ENCODE measurements at places on chromosomes 2 and 18.

DNA sequence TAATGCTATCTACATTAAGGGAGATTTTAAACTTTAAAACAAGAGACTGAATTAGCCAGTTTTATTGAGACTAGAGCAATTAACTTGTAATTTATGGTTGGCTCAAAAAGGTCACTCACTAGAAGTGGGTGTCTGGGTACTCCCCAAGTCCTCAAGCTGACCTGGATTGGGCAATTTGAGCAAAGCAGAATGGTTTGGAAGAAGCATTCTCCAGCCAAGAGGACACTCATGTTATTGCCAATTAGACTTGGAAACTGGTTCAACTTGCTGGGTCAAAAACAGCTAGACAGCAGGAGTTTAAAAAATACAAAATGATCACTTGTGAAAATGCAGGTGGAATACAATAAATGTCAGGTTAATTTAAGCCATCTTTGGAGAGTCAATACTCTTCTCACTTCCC lies 29.5 kb upstream of the MYO1B start:
- no peak overlapping the region for H3K4me3 ChIP-seq
- H3K27me3 ChIP-seq: no peaks in the 10 kb centered on the region
- no peak overlapping the region for H3K27ac ChIP-seq
- no peaks in the 10 kb centered on the region for H3K36me3 ChIP-seq

GRCh38 chr18:395456-396250 lies 104.8 kb downstream of the COLEC12 start:
- H3K36me3 ChIP-seq: no peaks in the 10 kb centered on the region
- no peak overlapping the region for H3K27ac ChIP-seq
- H3K4me1 ChIP-seq: no peaks in the 10 kb centered on the region
- H3K4me3 ChIP-seq: no peak overlapping the region
- H3K27me3 ChIP-seq: no peaks in the 10 kb centered on the region

DNA sequence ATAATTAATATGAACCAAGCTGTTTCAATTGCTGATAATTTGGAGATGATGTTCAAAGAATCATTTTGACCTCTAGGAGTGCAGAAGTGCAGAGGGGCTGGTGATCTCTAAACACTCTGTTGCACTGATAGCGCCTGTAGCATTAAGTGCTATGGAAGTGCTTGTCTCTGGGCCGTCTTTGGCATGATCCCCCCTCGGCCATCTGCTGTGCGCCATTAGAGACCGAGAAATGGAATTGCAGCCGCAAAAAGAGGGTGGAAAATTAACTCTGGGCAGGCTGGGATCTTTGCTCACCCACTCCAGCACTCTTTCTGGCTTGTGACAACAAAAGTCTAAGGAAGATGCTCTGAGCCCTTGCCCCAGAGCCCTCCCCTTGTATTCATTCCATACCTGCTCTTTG lies 23.4 kb downstream of the AKAIN1 start:
- H3K27me3 ChIP-seq: no peaks in the 10 kb centered on the region
- no peak for DNase-seq
- H3K27ac ChIP-seq: no peak overlapping the region
- no peaks in the 10 kb centered on the region for H3K36me3 ChIP-seq

GRCh38 chr2:196170213-196170605 lies 1.2 kb downstream of the STK17B start:
- peaks cover 9% of the 10 kb centered on the region for H3K36me3 ChIP-seq
- peak; percentile 78 for DNase-seq
- no peaks in the 10 kb centered on the region for H3K27me3 ChIP-seq
- peak overlapping the region; percentile 88 for H3K4me3 ChIP-seq
- H3K4me1 ChIP-seq: peaks cover 47% of the 10 kb centered on the region

GRCh38 chr18:5031216-5031615 lies 165.8 kb downstream of the AKAIN1 start:
- H3K27me3 ChIP-seq: no peaks in the 10 kb centered on the region
- H3K36me3 ChIP-seq: no peaks in the 10 kb centered on the region
- no peak overlapping the region for H3K4me3 ChIP-seq
- DNase-seq: no peak

DNA sequence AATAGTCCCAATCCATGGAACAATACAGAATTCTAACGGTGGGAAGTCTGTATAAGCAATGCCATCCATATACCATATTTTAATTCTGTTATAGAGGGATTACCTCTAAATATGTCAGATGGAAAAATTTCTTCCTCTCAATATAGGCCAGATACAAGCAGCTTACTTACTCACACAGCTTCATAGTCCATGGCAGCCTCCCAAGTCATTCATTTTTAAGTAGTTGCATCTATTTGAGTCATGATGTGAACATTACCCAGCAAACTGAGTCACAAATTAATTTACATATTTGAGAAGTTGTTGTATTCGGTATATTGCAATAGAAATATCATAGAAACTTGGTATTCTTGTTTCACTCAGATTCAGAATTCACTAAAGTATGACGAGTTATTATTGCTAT lies 20.3 kb downstream of the TBR1 start:
- H3K27me3 ChIP-seq: peaks cover 4% of the 10 kb centered on the region
- no peak for DNase-seq
- no peaks in the 10 kb centered on the region for H3K36me3 ChIP-seq

GRCh38 chr2:100301881-100302584 lies 20.3 kb downstream of the LONRF2 start:
- DNase-seq: no peak
- no peak overlapping the region for H3K27ac ChIP-seq
- H3K27me3 ChIP-seq: no peaks in the 10 kb centered on the region
- H3K36me3 ChIP-seq: no peaks in the 10 kb centered on the region
- H3K4me3 ChIP-seq: no peak overlapping the region

- H3K27me3 ChIP-seq: no peaks in the 10 kb centered on the region
- H3K4me1 ChIP-seq: no peaks in the 10 kb centered on the region
- no peak for DNase-seq
- no peaks in the 10 kb centered on the region for H3K36me3 ChIP-seq
- H3K27ac ChIP-seq: no peak overlapping the region
Measured at GRCh38 chr2:167581961-167582574, 665.3 kb downstream of the STK39 start.

- H3K4me3 ChIP-seq: no peak overlapping the region
- DNase-seq: peak; percentile 1
- no peaks in the 10 kb centered on the region for H3K4me1 ChIP-seq
- no peaks in the 10 kb centered on the region for H3K27me3 ChIP-seq
- H3K36me3 ChIP-seq: no peaks in the 10 kb centered on the region
Measured at GRCh38 chr2:3001615-3002560, 375.7 kb downstream of the EIPR1 start.

DNA sequence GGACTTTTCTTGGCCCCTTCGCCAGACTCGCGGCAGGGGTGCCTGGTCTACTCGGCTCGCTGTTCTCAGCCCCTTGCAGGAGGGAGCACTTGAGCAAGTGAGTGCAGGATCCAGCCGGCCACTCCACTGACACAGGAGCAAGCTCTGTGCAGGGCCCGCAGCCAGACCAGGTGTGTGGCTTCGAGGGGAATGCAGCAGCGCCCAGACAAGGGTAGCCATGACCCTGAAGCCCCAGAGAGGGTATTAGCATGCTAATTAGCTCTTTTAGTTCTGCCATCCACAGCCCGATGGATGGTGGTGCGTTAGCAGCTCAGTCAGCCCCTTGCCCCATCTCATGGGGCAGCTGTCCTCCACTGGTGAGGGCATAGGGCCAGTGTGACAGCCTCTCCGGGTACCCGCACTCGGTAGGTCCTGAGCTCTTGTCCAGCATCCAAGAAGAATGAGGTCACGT lies 103.2 kb upstream of the HS6ST1 start:
- no peak overlapping the region for H3K27ac ChIP-seq
- H3K27me3 ChIP-seq: no peaks in the 10 kb centered on the region
- H3K36me3 ChIP-seq: no peaks in the 10 kb centered on the region
- no peaks in the 10 kb centered on the region for H3K4me1 ChIP-seq
- no peak for DNase-seq

DNA sequence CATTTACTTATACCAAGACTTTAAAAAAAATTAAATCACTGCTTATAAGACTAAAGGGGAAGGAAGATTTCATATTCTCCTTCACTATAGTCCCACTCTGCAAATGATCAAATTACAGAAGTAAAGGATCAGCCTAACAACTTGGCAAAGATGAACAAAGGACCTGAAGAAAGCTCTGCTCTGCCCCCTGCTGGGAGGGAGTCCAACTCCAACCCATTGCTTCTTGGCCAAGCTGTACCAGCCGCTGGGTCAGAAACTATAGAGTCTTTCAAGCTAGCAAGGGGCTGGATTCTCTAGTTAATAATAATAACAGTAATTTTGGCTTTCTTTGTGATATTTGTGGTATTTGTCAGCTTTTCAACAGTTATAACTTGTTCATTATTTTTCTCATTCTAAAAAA lies 927.0 kb upstream of the CRIM1 start:
- no peaks in the 10 kb centered on the region for H3K36me3 ChIP-seq
- H3K4me1 ChIP-seq: no peaks in the 10 kb centered on the region
- no peak overlapping the region for H3K4me3 ChIP-seq
- H3K27ac ChIP-seq: no peak overlapping the region

DNA sequence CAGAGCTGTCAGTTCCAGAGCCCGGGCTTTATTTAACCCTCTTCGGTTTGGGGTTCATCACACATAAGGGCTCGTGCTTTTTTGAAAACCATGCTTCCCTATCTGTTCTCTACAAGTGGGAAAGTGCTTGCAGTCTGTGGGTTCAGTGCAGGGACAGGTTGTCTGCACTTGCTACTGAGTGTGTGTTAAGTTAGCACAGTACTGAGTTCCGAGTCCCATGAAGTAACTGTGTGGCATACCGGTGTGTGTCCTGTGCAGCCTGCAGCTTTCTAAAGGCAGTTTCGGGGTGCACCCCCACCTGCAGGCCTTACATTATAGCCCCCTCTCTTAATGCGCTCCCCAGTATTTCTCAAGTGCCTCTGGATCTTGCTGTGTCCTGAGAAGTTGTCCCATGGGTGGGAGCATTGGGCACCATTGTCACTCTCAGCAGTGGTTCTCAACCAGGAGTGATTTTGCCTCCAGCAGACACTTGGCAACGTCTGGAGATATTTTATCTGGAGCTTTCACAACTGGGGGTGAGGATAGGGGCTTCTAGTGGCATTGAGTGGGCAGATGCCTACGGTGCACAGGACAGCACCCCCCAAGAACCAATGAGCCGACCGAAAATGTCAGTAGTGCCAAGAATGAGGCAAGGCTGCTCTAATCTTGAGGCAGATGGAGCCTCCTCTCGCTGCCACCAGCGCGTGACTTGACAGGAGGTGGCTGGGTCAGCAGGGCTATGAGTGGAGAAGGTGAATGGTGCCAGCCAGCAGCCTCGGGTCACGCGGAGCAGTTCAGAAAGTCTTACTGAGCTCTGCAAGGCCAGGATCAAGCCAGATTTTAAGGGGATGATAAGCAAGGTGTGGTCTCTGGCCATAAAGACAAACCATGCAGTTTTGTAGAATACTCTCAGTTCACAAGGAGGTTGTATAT lies 152.2 kb downstream of the SMAD7 start:
- H3K4me3 ChIP-seq: no peak overlapping the region
- H3K27me3 ChIP-seq: no peaks in the 10 kb centered on the region
- no peak for DNase-seq
- H3K4me1 ChIP-seq: peaks cover 29% of the 10 kb centered on the region
- no peaks in the 10 kb centered on the region for H3K36me3 ChIP-seq
- H3K27ac ChIP-seq: no peak overlapping the region

GRCh38 chr2:53403792-53404413 lies 363.7 kb upstream of the CHAC2 start:
- no peak overlapping the region for H3K4me3 ChIP-seq
- no peaks in the 10 kb centered on the region for H3K27me3 ChIP-seq
- H3K27ac ChIP-seq: no peak overlapping the region
- H3K4me1 ChIP-seq: no peaks in the 10 kb centered on the region
- no peak for DNase-seq

DNA sequence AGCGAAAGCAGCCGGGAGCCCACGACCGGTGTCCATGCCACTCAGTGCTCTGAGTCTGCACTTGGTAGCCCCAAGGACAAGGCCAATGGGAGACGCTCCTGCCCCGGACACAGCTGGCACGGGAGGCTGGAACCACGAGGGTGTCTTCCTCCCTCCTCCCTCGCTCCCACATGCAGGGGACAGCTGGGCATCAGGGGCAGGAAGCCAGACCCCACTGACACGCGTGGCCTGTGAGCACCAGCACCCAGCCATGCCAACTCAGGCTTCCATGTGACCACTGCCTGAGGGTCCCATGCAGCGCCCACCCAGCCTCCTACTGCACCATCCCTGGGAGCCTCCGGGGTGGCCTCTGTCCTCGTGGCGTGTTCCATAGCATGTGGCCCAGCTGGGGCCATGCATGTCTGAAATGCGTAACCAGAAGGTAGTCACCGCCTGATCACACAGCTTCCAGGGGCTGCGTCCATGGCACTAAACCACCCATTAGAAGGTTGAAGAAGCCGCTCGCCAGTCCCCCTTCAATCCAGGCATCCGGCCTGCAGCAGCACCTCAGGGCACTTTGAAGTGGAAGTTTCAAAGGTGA lies 323.2 kb upstream of the SALL3 start:
- H3K4me3 ChIP-seq: no peak overlapping the region
- no peaks in the 10 kb centered on the region for H3K27me3 ChIP-seq
- H3K27ac ChIP-seq: no peak overlapping the region
- H3K36me3 ChIP-seq: no peaks in the 10 kb centered on the region
- no peaks in the 10 kb centered on the region for H3K4me1 ChIP-seq

DNA sequence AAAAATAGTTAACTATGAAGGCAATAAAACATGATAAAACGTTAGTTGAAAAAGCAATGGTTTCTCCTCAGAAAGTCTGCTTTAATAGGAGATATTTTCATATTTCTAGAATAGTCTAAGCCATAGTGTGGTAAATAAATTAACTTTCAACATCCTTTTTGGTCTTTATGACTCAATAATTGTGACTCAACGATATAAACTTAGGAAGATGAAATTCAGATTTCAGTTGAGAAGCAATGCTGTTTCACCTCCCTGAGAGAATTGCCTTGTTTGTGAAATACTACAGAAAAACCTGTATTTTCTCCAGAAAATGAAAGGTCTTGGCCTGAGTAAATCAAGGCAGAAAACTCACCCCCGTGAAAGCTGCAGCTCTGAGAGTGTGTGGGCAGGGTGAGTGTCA lies 166.9 kb downstream of the ETAA1 start:
- DNase-seq: no peak
- H3K4me1 ChIP-seq: no peaks in the 10 kb centered on the region
- H3K27me3 ChIP-seq: no peaks in the 10 kb centered on the region
- no peak overlapping the region for H3K27ac ChIP-seq

DNA sequence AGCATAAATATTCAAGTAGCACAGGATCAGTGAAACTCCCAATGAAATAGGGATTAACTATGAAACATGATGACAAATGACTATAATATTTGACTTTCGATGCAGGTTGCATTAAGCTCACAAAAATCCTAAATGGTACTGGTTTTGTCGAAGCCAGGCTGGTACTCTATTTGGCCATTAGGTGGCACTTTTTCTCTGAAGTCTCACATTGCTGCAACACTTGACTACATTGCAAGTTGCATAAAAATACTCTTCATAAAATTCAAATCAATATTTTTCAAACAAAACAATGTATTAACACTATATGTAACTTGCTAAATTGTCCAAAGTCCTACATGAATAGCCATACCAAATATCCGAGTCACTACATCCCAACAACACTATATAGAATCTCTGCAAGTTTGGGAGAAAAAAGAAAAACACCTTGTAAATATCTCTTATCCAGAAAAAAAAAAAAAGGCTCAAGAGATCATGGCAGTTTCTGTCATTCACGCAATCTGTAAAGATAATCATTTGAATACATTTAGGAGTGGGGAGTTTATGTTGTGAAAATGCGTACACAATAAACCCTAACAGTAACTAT lies 9.5 kb downstream of the RTTN start:
- no peaks in the 10 kb centered on the region for H3K4me1 ChIP-seq
- no peak overlapping the region for H3K4me3 ChIP-seq
- no peaks in the 10 kb centered on the region for H3K27me3 ChIP-seq
- no peak for DNase-seq

GRCh38 chr2:138329591-138329990 lies 172.0 kb upstream of the SPOPL start:
- H3K27me3 ChIP-seq: no peaks in the 10 kb centered on the region
- H3K4me1 ChIP-seq: no peaks in the 10 kb centered on the region
- DNase-seq: no peak
- H3K4me3 ChIP-seq: no peak overlapping the region
